Erythroblast (primary cell): ENCODE measurements at places on chromosomes 4 and X.
A peak's percentile ranks its signal among the peaks of the same experiment; 100 is the strongest.

GRCh38 chrX:150880808-150881165 is 17.7 kb downstream of the CD99L2 start:
- DNase-seq = no peak

DNA sequence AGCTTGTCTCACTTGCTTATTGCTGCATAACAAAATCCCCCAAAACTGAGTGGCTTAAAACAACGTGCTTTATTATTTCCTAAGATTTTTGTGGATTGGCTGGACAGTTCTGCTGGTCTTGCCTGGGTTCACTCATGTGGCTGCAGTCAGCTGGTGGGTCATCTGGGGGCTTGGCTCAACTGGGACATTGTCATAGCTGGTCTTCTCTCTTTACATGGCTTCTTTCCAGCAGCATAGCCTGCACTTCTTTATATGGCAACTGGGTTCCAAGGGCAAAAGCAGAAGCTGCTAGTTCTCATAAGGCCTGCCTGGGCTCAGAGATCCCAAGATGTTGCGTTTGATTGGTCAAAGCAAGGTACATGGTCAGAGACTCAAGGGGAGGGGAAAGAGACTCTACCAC is 33.7 kb upstream of the STAG2 start:
- no peak for DNase-seq

GRCh38 chrX:149458586-149458985 is 46.5 kb downstream of the IDS start:
- DNase-seq = peak; percentile 13

GRCh38 chrX:136810493-136810892 is 29.8 kb upstream of the ARHGEF6 start:
- peak; percentile 0 for DNase-seq

- peak; percentile 5 for DNase-seq
These were observed 58.6 kb upstream of the DCTD start for GRCh38 chr4:182975806-182976205.

DNA sequence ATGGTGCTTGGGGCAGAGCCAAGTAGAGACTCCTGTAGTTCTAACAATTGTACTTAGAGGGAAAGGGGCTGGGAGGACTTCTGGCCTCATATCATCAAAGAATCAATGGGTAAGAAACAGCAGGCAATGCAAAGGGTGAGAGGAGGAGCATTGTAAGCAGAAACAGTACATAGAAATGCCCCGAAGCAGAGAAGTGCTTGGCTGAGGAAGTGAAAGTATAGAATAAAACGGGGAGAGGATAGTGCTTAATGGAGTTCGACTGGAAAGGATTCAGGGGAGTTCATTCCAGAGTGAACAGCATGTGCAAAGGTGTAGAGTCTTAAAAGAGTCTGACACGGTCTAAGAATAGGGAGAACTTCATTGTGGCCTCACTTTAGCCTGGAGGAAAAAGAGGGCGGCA is 103.0 kb downstream of the SYNPO2 start:
- DNase-seq = no peak

- no peak for DNase-seq
These were observed 83.4 kb downstream of the MSN start for GRCh38 chrX:65750674-65751469.

GRCh38 chr4:61473306-61473705 is 273.2 kb downstream of the ADGRL3 start:
- no peak for DNase-seq

DNA sequence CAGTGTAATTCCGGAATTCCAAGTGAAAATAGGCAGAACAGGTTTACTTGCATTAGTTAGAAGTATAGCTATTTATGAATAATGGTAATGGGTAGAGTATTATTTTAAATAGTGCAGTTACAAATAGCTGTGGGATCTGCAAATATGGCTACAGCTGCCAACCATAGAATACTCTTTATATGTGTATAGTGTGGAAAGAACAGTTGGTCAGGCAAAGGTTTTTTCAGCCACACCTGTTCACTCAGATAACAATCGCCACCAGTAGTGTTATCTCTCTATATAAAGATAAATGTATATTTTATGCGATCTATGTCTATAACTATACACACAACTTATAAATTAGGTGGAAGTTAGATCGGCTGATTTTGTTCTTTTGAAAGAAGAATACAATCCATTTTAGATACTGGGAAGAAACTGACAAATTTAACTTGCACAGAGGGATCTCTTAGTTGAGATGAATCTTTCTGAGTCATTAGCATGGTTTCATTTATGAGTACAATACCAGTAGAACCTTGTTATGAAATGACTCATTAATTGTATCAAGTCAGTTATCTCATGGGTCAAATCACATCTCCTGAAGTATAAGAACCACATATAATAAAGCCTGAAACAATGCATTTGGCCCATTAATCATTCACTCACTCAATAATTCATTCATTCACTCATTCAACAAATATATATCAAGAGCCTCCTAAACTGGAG is 100.9 kb upstream of the NR3C2 start:
- DNase-seq = no peak
